Activated CD4-positive, alpha-beta T cell treated with anti-CD3 and anti-CD28 coated beads, Interleukin-2, amount 50 U/mL, for 1 hour (primary cell): ENCODE measurements at places on chromosomes 2 and 18.

DNA sequence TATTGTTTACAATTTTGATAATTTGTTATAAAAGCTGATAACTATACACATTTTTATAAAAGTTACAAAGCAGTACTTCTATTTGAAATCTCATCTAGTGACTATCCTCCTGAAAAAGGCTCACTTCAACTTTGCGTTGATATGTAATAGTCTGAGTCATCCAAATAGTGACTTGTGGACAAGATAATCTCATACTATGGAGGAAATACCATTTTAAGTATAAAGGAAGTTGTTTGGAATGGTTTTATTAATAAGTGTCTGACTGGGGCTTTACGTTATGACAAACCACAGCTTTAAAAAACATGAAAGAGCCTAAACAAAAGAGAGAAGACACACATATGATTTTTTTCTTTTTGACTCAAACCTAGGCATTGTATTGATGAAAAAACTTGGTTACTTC lies 272.3 kb upstream of the COL3A1 start:
- DNase-seq: no peak

- no peak for DNase-seq
Measured at GRCh38 chr2:197857476-197858107, 53.2 kb downstream of the PLCL1 start.

DNA sequence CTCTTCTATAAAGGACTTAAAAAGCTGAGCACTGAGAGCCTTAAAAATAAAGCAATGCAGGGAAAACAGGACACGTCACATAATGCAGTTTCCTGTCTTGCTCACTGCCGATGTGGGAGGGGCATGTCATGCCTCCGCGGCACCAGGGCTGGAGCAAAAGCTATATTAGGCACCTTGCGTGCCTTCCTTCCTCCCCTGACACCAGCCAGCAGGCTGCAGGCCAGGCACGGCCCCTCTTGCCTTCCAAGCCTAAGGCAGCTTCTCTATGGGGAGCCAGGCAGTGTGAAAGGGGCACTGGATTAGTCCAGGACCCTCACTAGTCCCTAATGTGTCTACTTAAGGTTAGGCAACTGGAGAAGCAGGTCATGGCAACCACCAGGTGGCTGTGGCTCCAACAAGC lies 26.3 kb downstream of the MRPL35 start:
- DNase-seq: peak; percentile 20

DNA sequence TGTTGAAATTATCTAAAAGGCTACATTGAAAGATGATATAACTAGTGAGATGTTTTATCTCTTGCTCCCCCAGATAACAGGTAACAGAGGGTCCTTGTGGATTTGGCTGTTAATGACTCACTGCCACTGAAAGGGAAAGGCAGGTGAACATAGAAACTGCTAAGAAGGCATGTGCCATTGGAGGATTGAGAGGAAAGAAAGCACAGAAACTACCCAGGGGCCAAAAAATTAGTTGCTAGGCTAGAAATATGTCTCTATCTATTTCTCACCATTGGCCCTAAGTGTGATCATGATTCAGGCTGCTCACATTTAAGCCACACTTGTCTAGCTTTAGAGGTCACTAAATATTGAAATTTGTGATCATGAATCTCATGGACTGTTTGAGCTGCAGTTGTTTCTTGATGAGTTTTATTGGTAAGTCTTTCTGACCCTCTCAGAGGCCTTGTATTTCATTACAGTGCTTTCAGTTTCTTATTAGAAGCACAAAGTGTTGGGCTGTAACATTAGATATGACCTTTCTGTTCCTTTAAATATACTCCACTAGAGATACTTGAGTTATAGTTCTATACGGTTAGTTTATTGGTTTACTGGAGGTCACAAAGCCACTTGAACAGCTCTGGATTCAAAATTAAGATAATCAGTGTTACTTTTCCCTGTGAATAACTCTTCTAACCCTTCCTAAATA lies 26.2 kb downstream of the NAB1 start:
- no peak for DNase-seq

DNA sequence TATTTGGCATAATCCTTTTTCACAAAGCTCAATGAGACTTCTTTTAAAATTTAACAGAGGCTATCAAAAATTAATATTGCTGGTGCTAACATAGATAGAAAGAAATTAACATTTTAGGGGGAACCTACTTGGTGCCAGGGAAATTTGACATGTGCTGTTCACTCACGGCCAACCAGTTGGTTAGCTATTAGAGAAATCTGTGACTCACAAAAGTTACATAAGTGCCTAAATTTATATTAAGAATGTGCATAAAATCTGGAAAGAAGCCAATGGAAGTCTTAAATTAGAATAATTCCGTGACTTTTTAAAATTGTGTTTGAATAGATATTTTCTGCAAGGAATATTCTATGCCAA lies 184.3 kb upstream of the MAP2 start:
- no peak for DNase-seq

- no peak for DNase-seq
Measured at GRCh38 chr2:132562245-132562644, 107.8 kb downstream of the LYPD1 start.

- no peak for DNase-seq
Measured at GRCh38 chr2:62381656-62382055, 124.3 kb downstream of the TMEM17 start.

GRCh38 chr18:58635891-58636290 lies 7.0 kb upstream of the ALPK2 start:
- no peak for DNase-seq

- no peak for DNase-seq
Measured at GRCh38 chr18:31652877-31653276, 31.5 kb downstream of the B4GALT6 start.

DNA sequence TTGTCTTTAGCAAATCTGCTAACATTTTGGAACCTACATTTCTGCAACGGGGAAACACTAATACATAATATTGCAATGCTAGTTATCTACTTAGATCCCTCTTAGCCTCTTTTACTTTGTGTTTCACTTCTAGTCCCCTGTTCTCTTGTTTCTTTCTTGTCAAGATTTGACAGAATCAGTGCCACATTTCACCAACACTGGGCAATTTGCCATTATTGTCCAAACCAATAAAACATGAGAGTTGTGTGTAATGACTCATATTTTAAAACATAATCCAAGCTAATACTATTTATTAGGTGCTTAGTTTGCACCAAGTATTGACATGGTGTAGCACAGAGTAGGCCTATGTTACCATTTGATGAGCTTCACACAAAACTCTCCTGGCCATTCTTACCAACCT lies 33.7 kb upstream of the ACVR1C start:
- no peak for DNase-seq

DNA sequence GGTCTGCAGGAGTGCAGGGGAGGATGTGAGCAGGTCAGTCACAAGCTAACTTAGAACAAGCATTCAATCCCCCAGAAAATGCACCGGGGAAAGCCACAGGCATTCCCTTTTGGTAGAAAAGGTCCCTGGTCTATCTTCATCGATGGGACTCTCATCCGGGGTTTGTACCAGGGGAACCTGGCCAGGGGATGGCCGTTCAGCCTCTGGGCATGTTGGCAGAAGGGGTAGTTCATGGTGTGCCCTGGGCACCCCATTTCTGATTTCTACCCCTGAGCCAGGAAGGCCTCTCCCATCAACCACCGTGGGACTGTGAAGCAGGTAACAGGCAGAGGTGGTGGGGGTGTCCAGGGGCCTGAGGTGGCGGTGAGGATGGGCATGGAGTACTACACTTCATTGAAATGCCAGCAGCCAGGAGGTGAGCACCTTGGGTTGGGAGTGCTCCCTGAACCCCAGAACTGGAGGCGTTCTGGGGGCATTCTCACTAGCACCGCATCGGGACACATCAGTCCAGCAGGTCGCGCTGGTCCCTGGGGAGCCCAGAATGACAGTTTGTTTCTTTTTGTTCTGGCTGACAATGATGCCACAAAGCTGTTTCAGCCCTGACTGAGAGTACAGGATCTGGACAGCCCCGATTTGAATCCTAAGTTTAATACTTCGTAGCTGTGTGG lies 172.3 kb downstream of the SMAD7 start:
- no peak for DNase-seq

DNA sequence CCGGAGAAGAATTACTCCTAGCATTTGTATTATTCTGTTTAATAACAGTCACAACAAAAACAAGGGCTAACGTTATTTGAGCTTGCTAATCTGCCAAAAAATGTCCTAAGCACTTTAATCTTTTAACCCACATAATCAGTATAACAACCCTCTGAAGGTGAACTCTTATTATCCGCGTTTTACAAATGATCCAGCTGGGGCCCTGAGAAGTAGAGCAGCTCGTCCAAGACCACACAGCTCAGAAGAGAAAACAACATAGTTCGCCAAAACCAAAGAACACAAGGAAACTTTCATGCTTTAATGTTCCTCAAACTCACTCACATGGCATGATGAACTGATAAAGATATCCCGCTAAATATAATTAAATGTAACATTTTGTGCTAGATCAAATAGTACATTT lies 159.7 kb upstream of the ZNF236 start:
- DNase-seq: no peak

GRCh38 chr2:185970148-185970852 lies 231.7 kb downstream of the FSIP2 start:
- DNase-seq: no peak

DNA sequence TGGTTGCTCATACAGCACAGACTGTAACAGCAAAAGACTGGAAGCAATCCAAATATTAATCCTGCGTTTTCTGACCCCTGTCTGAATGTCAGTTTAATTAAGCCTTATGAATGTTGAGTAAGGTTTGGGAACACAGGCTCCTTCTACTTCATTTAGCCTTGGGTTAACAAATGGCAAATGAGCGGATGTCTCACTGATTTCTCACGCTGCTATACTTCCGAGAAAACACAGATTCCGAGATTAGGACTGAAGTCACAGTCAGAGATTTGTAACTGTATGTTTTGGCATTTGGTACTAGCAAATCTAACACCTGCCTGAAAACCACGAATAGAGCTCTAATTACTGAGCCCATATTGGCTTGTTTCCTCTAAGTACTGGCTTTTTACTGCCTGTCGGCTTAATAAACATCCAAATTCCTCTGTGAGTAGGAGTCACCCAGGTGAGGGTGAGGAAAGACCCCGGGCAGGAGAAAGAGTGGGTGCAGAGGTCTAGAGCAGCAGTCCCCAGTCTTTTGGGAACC lies 10.6 kb downstream of the MC5R start:
- DNase-seq: no peak

GRCh38 chr2:229921101-229921891 lies 513 bp downstream of the TRIP12 start:
- peak; percentile 56 for DNase-seq
